ENCODE measurements at places on chromosomes 2 and 18.

DNA sequence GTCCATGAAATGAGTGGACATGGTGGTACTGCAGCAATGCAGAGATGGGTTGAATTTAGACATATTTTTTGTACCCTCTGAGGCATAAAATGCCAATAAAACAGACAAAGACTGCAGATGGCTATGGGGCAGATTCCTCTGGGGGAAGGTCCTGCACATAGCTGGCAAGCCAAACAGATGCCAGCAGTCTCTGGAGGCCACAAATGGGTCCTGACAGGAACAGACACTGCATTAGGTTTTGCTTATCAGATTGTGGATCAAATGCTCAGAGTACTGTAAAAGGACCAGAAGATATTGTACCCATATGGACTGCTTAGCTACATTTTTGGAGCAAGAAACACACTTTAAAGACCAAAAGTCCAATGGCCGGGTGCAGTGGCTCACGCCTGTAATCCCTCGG is 40.9 kb upstream of the ORC2 start:
- no peak for DNase-seq

DNA sequence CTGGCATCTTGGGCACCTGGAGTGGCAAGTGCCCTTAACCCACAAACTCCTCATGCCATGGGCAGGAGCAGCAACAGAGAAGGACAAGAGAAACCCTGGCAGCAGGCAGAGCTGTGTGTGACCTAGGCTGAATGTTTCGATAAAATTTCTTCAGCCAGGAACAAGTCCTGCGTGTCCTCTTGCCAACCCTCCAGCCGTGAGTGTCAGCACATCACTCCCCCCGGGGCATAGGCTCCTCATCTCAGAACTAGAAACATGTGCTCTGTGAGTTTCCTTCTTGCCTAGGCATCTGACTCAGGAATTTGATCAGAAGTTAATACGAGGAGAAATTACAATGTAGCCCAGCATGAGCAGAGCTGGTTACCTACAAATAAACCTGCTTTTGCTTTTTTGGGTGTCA is 2.2 kb downstream of the ABCG8 start:
- no peak for DNase-seq

- no peak for DNase-seq
Observed at GRCh38 chr2:191311-192190, 72.3 kb downstream of the SH3YL1 start.

- DNase-seq, result no peak
Observed at GRCh38 chr2:28387082-28387960, 5.3 kb upstream of the FOSL2 start.

GRCh38 chr2:240650254-240650965 is 25.1 kb downstream of the GPR35 start:
- no peak for DNase-seq

DNA sequence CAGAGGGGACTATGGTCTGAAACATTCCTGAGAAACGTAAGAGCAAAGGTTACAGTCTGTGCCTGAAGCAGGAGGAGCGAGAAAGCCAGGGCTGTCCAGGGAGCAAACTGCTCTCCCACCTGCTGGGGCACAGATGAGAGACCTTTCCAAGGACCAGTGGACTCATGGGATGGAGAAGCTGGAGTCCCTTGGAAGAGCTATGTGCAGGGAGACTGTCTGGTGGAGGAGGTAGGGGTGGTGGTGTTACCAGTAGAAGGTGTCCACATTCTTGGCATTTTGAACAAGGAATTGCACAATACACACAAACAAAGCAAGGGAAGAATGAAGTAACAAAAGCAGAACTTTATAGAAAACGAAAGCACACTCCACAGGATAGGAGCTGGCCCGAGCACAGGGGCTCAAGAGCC is 97.9 kb upstream of the CYRIA start:
- DNase-seq, result no peak

DNA sequence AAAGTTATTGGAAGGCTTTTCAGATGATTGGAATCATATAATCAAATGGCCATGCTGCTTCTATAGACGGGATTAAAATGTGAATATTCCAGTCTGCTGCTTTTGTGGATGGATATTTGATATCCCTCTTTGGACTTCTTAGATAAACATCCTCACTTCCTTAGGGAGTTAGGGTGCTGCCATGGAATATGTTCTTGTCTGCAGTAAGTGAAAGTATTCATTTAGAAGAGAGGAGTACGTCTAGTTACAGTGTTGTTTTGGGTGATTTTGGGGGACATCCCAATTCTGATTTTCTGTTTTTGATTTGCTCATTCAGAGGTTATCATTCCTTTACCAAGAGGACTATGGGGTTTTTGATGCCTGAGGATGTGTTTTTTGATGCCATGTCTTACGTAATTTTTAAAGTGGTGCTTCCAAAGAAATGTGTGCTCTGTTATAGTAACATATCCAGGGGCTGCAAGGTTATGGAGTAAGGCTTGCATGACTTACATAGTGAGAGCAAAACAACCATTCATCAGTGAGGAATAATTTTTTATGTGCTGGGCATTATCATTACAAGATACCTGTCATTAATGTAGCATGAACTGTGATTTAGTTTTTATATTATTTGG is 33.6 kb downstream of the ASXL3 start:
- DNase-seq, result no peak

GRCh38 chr2:68748568-68748967 is 14.0 kb downstream of the ARHGAP25 start:
- DNase-seq, result no peak

DNA sequence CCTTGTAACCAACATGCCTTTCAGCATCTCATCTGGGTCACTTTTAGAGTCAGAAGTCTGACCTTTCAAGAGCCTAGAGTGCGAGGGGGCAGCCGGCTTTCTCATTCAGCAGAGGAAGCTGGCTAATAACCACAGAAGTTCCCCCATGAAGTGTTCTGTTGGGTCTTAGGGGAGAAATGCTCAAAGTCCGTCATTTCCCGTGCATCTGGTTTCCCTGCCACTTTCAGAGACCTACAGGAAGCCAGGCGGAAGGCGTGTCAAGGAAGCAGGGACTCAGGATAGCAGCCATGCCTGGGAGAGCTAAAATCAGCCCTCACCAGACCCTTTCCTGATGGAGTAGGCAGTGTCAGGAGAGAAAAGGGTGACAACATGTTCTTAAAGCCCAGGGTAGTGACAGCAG is 301.8 kb upstream of the ID2 start:
- no peak for DNase-seq

DNA sequence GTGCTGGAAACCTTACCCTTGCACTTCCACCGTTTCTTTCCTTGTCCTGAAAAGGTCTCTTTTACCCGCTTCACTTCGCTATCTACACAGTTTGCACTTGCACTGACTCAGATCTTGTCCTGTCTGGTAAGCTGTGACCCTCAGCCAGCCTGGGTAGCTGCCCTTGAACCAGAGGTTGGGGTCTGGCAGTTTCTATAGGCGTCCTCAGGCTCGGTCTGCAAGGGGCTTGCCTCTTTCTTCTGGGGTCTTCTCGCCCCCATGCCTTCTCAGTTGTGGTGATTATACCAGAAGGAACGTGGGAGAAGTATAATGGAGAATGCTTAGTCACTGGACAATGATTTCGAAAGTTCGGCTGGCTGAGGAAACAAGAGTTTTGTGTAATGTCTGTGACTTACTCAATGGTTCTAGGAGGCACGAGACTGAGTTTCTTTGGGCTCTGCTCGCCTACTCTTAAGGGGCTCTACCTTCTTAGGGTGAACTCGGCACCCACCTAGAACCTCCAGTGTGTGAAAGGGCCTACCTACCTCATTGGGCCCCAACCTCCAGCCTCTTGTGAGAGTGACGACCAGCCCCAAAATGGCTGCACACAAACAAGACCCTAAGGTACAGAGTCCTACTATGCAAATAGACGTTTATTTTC is 6.9 kb upstream of the STAT1 start:
- DNase-seq, result peak; percentile 75

- DNase-seq, result no peak
Observed at GRCh38 chr2:148660999-148661398, 16.4 kb downstream of the EPC2 start.
